ENCODE measurements at places on chromosomes 7 and 10.

GRCh38 chr10:79250259-79250658 is 97.0 kb upstream of the PPIF start:
- no peak for DNase-seq

DNA sequence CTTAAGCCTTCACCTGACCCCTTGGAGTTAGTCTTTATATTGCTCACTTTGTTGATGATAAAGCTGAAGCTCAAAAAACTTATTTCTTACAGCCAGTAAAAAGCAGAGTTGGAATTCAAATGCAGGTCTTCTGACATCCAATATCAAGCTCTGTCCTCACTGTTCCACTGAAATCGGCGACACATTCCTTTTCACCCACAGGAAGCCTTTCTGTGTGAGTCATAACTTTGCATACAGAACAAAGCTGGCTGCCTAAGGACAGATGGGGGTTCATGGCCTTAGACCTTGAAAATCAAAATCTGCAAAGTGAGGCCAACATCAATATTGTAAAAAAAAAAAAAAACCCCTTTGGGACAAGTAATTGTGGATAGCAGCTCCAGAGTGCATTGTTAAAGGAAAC is 21.8 kb upstream of the AKR1B1 start:
- no peak for DNase-seq

GRCh38 chr7:143172354-143172753 is 10.9 kb upstream of the TAS2R39 start:
- DNase-seq = no peak

GRCh38 chr7:106064771-106065574 is 47.1 kb downstream of the SYPL1 start:
- DNase-seq = no peak

- no peak for DNase-seq
Measured at GRCh38 chr10:15571575-15571974, 148.1 kb downstream of the ITGA8 start.

- DNase-seq = no peak
Measured at GRCh38 chr10:48472501-48473069, 132.3 kb downstream of the ARHGAP22 start.

- no peak for DNase-seq
Measured at GRCh38 chr7:29587195-29587808, 23.7 kb downstream of the PRR15 start.

GRCh38 chr10:85225311-85225710 is 896.9 kb downstream of the CCSER2 start:
- DNase-seq = no peak

DNA sequence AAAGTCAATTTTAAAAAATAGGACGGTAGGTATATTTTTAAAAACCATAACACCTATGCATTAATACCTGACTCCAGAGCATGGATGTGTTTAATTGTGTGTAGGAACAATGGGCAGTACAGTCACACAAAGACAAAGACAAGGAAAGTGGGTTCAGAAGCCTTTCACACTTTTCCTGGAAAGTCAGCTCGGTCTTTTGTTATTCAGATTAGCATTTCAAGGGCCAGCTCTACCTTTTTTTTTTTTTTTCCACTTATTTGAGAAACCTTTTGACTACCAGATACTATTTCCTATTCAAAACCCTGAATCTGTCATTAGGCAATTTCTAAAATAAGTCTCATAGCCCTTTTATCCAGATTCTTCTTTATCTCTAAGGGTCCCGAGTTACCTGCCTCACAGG is 401.9 kb downstream of the PARD3 start:
- no peak for DNase-seq

GRCh38 chr7:158614700-158615099 is 27.1 kb upstream of the PTPRN2 start:
- no peak for DNase-seq

DNA sequence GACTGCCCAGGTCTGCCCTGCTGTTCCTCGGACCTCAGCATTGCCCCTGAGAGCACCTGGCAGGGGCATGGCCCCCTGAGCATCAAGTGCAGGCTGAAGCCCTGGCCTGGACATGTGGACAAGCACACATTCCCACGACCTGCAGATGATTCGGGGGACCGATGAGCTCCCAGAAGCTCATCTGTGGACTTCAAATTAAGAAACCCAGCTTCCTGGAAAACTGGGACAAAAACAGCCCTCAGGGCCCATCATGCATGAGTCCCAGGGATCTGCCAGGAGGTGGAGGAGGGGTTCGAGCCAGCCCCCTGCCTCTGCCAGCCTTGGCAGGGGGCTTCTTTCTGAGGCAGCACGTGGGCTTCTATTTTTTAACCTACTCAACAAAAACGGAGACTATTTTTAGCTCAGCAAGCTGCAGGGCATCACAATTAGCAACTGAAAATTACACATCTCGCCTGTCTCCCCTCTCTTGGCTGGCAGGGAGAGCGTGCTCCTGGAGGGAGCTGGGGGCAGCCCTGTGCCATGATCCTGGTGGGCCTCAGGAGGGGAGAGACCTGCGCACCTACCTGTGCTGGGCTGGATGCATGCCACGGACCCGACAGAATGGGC is 51.8 kb downstream of the RASGEF1A start:
- DNase-seq = no peak

DNA sequence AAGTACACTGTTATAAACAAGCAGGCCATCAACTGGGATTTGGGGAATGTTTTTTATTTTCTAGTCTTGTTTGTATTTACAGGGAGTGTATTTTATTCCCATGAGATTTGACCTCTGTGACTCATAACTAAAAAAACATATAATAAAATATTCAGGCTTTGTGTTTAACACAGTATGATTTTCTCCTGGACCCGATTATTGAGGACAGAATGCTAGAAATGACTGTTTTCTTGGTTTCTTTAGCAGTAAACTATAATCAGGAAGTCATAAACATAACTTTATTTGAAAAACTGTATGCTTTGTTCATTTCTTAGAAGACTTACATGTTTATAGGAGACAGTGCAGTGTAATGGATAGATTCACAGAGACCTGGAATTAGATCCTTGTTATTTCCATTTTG is 2.1 kb downstream of the NHLRC2 start:
- no peak for DNase-seq

DNA sequence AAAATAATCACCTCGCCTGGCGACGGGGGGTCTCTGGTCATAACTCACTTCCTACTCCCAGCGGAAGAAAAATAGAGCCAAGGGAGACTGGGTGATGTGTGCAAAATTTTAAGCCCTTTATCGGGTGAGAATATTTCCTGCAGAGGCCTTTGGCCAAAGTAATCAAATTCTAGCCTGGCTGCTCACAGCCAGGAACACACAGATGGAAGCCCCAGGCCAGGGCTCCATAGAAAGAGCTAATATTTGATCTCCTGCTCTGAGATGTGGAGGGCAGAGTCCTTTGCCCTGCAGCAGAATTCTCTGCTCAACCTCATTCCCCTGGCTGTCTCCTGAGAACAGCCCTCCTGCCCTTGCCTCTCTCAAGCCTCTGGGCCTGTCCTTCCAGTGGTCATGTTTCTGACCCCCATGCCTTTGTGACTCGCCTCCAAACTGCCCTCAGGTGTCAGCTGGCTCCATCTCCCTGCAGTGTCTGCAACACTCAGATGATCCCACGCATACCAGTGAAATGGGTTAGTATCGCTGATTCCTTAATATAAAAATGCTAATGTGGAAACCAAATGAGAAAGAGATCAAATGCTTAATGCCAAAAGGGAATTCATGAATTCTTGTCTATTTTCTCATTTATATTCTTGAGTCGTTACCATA is 34.5 kb downstream of the FRMD4A start:
- no peak for DNase-seq

GRCh38 chr7:19317461-19317860 is 172.2 kb upstream of the FERD3L start:
- no peak for DNase-seq

DNA sequence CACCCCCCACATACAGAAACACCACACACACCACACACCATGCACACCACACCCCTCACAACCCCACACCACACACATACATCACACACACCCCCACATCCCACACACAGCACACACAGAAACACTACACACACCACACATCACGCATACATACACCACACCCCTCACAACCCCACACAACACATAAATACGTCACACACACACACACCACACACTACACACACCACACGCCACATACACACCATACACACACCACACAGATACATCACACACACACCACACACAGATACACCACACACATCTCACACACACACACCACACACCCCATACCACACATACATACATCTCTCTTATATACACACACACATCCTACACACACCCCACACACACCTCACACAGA is 126.2 kb downstream of the ANLN start:
- no peak for DNase-seq

DNA sequence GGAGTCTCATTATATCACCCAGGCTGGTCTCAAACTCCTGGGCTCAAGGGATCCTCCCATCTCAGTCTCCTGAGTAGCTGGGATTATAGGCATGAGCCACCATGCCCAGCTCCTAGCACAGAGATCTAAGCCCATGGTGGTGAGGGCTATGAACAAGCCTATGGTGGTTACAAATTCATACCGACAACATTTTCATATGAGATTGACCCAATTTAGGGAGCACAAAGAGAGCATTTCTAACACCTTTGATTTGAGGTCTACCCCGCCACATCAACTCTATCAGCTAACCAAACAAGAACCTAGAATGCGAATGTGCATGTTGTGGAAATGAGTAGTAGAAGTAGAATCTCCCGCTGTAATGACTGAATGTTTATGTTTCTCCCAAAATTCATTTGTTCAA is 14.2 kb upstream of the PRF1 start:
- DNase-seq = no peak

GRCh38 chr10:45198486-45199204 is 116.8 kb downstream of the OR13A1 start:
- DNase-seq = no peak

DNA sequence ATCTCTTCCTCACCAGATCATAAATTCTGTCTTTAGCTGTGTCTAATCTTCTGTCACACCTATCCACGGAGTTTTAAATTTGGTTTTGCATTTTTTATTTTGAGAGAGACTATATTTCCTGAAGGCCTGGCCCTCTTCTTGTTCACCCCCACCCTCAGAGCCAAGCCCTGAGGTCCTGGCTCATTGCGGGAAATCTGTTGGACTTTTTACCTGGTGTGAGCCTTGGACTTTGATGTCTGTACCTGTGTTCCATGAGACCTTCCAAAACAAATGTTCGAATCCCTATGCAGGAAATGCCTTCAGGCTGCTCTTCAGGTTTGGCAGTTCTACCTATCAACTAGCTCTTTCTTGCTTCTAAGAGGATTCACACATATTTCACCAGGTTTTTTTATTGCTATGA is 175.2 kb upstream of the GRB10 start:
- DNase-seq = no peak

- DNase-seq = no peak
Measured at GRCh38 chr10:78800006-78800405, 268.8 kb upstream of the ZMIZ1 start.

DNA sequence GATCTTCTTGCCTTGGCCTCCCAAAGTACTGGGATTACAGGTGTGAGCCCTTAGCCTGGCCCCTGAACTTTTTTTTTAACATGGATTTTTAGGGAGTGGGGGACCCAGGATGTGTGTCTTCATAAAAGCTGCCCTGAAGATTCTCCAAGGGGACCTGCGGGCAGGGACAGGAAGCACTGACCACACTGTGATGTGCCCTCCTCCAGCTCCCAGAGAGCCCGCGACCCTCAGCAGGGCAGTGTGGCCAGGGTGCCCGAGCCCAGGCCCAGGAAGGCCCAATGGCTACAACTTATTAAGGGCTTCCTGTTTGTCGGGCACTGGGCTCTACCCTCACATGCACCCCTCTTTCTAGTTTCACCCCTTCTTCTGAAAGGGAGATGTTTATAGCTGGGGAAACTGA is 2.5 kb upstream of the RET start:
- no peak for DNase-seq

DNA sequence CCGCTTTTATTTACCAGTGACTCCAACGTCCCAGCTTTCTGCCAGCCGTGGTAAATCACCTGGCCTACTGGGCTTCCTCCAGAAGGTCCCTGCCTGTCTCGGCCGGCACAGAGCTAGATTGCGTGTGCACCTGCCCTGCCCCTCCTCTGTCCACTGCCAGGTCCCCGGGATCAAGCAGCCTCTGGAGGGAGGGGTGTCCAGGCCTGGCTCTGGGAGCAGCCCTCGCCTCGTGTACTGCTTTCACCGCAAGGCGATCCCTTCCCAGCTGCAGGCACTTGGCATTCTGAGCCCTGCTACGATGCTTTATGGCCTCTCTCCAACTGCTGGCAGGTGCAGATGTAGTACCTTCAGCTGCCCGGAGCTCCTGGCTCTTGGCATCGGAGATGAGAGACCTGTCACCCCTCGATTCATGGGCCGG is 7.4 kb downstream of the SLC29A3 start:
- no peak for DNase-seq

GRCh38 chr10:63446716-63447440 is 18.9 kb downstream of the JMJD1C start:
- no peak for DNase-seq

- no peak for DNase-seq
Measured at GRCh38 chr7:44046321-44047061, 2.0 kb downstream of the DBNL start.

DNA sequence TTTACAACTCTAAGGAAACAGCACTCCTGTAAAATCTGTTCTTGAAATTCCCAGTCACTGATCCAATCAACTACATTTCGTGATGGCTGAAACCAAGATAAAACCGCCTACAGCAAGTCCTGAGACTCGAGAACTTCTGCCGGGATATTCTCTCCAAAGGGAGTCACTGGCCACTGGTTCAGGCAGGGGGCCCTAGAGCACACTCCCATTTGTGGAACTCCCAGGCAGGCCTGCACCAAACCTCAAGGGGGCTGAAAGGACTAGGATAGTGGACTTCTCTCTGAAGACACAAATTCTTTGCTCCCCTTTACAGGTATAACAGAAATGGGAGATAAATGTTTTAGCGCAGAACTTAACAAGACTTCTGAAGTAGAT is 16.3 kb downstream of the CYTH3 start:
- DNase-seq = no peak

GRCh38 chr7:113217314-113217713 is 99.0 kb upstream of the SMIM30 start:
- DNase-seq = no peak

DNA sequence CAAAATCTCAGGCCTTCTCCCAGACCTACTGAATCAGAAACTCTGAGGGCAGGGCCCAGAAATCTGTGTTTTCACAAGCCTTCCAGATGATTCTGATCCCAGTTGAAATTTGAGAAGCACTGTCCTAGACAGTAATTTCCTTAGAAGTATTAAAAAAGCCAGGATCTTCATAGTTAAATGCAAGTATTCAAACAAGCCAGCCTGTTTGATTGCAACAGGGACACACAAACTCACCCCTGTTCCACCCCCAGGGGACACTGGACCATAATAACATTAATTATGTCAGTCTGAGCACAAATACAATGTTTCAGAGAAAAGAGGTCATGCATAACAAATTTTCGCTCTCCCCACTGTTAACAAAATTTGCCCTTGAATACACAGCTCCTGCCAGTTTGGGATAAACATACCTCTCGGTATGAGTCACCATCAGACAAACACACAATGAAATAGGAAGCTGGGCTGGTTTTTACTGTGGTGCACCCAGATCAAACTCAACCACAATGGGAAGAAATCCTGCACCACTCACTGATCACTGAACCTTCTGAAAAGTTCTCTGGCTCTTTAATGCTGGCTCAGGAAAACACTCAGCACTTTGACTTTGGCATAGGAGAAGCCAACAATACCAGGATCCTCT is 34.3 kb downstream of the ABLIM1 start:
- no peak for DNase-seq

GRCh38 chr7:91520645-91521044 is 256.4 kb downstream of the FZD1 start:
- DNase-seq = no peak

Data from activated T-helper 1 cell treated with Interleukin-2 at 50 U/mL for 16 hours (primary cell).